ENCODE measurements at places on chromosomes 6 and 20. TPM values are rescaled to one million over a fixed set of nuclear protein-coding genes. Genes with fewer than 3 reads are reported as not detected.

PKHD1 gene
- not detected for total RNA-seq

SEMG1 gene
- not detected for total RNA-seq

ZNF391 gene
- 2.5 TPM for total RNA-seq

MDN1 gene
- total RNA-seq: 12.9 TPM

EYA2 gene
- 0.08 TPM for total RNA-seq

WFDC12 gene
- total RNA-seq: not detected

BIRC7 gene
- total RNA-seq: not detected

MYL9 gene
- total RNA-seq: 8.3 TPM

CRISP3 gene
- total RNA-seq: not detected

PSORS1C2 gene
- total RNA-seq: not detected

POM121L2 gene
- not detected for total RNA-seq

ADA gene
- total RNA-seq: 40.7 TPM

MARCKS gene
- total RNA-seq: 50.7 TPM

HLA-G gene
- total RNA-seq: 0.23 TPM

All from hair follicular keratinocyte (primary cell).